ENCODE measurements at places on chromosomes 16 and 17.

DNA sequence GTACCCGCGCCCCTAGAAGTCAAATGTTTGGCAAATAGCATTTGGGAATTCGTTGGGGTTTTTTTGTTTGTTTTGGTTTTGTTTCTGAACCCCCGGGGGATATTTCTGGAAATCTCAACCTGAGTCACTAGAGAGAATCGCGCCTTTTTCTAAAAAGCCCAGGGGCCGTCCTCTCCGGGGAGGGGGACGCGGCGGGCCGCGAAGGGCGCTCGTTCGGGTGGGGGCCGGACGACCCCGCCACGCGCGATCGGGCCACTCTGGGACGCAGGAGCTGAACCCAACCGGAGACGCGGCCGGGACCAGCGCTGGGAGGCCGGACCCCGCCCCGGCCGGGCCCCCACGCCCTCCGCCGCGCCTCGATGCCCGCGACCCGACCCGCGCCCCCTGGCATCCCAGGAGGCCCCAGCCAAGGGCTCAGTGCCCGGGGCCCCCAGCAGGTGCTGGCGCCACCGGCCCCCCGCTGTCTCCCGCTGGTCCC lies 302 bp downstream of the LITAF start:
- no peak for DNase-seq

DNA sequence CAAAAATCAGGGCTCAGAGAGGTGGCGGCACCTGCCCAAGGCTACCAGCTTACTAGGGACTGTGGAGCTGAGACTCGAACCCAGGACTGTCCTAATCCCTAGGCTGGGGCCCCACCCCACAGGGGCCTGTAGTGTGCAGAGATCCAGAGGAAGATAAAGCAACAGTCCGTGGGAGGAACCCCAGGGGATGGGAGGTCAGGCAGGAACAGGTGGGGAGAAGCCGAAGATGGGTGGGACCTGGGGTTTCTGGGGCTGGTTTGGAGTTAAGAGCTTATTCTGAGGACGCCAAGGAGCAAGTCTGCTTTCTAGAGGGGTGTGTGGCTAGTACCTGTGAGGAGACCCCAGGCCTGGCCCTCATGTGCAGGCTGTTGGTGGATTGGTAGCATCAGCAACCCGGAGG lies 14.9 kb downstream of the C16orf74 start:
- DNase-seq: no peak

DNA sequence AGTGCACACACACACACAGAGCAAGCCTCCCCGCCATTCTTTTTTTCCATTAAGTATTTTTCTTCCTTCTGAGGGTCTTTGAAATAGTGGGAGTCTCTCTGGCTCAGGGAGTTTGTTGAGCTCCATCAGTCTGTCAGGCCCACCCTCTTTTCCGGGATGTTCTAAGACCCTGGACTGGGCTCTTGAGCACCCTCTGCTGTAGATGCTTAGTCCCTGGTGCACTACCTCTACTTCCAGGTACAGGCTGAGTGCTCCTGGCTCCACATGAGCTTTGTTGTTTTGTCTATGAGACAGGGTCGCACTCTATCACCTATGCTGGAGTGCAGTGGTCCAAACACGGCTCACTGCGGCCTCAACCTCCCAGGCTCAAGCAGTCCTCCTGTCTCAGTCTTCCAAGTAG lies 20.7 kb downstream of the LIMD2 start:
- DNase-seq: no peak

- no peak for DNase-seq
These were observed 20.2 kb downstream of the CDIPT start for GRCh38 chr16:29842732-29843346.

DNA sequence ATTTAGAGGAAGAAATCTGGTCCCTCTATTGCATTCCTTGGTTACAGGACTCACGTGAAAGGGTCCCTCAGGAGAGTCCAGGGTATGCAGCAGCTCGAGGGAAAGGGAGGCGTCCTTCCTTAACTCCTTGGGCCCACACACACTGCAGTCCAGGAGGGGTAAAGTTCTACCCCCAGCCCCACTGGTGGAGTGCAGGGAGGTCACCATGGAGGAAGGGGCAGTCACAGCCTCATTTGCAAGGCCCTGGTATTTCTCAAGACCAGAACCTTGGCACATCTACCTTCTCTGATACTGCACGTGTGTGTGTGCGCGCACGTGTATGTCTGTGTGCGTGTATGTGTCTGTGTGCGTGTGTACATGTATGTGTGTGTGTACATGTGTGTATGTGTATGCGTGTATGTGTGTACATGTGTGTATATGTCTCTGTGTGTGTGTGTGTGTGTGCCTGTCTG lies 11.1 kb downstream of the HIC1 start:
- no peak for DNase-seq

DNA sequence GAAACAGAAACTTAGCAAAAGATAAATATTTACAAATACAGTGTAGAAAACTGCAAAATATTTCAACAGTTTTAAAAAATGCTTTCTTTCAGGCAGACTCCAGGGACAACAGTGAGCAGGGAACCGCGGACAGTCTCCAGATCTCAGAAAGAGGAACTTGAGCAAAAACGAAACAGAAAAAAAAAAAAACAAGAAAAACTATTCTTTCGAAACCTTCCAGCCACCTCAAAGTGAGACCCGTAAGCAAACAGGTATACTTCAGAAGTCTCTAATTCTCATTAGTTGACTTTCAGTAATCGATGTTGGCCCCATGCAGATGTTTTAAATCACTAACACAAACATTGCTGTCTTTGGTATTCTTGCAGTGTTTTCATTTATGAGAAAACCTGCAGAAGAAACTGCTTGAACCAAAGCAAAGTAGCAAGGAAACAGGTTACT lies 15.7 kb upstream of the CCL1 start:
- no peak for DNase-seq

DNA sequence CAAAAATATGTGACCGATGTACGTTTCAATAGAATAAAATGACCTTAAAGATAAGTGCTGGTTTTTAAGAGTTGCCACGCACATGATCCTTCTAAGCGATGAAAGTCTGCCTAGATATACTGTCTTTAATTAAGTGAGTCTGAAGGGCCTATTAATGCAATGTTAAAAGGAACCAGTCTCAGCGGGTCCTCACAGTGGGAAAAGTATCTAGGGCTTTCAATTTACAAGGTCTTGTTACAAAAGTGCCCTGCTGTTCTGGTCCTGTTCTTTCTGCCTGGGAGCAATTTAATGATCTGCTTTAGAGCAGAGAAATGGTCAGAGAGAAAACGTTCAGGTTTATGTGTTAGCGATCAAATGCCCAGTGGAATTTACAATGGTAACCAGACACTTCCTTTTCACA lies 864.0 kb downstream of the KCNJ2 start:
- no peak for DNase-seq

GRCh38 chr17:41324180-41325075 lies 8.9 kb upstream of the KRTAP17-1 start:
- peak; percentile 23 for DNase-seq

DNA sequence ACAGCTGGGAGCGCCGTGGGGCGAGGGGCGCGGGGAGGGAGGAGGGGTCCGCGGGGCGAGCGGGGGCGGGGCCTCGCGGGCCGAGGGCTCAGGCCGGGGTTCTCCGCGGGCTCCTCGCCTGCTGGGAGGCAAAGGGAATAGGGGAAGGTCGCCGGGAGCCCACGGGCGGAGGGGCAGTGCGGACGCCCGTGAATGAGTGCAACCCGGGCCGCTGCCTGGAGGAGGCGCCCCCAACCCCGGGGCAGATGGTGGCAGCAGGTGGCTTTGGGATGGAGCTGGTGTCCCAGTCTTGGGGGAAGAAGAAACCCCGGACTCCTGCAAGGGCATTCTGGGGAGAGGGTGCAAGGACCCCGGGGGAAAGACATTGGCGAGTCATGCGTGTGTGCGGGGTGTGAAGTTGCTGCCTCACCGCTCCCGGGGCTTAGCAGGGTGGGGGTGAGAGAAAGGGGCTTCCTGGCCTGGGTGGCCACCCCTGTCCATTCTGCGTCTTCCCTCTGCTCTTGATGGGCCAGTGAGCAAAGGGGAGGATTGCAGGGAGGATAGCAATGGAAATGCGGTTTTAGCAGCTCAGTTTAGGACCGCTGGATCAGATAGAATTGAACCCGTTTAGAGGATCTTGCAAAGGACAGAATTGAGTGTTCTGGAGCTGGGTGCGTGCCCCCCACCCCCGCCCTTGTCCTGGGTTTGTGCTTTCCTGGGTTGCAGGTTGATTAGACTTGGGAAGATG lies 526 bp downstream of the KIAA0513 start:
- DNase-seq: peak; percentile 5

DNA sequence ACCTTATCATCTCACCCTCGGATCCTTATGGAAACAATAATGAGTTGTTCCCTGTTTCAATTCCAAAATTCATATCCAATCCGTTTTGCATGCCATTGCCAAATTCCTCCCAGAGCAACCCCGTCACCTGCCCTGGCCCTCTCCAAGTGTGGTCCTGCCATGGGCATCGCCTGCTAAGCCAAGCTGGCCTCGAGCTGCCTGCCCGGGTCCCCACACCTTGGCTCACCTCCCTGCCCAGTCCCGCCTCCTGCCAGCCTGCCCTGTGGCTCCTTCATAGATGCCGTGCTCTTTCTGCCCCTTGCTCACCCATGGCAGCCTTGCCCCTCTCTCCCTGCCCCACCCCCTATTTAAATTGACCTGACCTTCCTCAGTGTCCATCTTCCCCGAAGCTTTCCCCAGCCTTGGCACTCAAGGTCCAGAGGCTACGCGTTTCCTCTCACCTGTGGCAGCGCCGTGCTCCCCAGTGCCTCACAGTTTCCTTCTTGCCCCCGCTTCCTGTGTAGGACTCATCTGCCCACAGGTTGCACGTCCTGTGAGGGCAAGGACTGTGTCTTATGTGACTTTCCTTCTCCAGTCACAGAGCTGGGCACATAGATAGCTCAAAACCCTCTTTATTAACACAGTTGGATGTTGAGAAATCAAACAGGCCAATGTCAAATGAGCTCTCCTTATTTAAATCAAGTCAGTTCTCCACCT lies 12.7 kb downstream of the MAPT start:
- no peak for DNase-seq

DNA sequence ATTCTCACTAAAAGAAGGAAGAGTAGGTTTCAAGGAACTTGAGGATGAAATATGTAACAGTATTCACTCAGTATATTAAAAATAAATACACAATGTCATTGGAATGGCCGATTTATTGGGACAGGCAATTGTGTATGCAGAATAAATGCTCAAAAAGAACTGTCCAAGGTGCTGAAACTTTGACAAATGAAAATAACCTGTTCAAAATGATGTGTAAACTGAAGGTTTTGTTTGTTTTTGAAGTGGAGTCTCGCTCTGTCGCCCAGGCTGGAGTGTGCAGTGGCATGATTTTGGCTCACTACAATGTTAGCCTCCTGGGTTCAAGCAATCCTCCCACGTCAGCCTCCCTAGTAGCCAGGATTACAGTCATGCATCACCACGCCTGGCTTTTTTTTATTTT lies 318.7 kb upstream of the RBFOX1 start:
- no peak for DNase-seq

DNA sequence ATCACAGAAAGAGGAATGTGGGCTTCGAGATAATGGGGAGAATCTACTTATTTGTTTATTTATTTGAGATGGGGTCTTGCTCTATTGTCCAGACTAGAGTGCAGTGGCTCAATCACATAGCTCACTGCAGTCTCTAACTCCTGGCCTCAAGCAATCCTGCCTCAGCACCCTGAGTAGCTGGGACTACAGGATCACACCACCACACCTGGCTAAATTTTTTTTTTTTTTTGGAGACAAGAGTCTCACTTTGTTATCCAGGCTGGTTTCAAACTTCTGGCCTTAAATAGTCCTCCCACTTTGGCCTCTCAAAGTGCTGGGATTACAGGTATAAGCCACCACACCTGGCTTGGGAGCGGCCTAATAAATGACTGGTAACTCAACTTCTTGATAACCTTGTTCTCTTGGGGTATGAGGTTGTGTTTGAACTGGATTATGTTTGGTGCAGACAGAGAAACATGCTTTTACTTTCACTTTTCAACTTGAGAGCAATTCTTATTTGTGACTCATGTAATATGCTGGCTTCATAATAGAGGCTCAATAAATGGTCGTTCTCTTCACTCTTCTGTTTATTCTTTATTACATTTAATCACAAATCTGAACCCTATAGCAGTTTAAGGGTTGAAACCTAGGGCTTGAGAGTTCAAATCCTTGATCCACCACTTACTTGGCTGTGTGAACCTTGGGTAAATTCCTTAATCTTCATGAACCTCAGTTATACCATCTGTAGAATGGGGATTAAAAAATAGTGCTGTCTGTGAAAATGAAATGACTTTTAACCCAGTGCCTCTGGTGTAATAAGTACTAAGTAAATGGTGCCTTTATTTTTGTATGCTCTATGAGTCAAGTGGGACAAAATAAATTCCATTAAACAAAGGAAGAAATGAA lies 129.1 kb upstream of the HS3ST2 start:
- no peak for DNase-seq

GRCh38 chr17:309361-309888 lies 43.2 kb downstream of the RPH3AL start:
- no peak for DNase-seq

DNA sequence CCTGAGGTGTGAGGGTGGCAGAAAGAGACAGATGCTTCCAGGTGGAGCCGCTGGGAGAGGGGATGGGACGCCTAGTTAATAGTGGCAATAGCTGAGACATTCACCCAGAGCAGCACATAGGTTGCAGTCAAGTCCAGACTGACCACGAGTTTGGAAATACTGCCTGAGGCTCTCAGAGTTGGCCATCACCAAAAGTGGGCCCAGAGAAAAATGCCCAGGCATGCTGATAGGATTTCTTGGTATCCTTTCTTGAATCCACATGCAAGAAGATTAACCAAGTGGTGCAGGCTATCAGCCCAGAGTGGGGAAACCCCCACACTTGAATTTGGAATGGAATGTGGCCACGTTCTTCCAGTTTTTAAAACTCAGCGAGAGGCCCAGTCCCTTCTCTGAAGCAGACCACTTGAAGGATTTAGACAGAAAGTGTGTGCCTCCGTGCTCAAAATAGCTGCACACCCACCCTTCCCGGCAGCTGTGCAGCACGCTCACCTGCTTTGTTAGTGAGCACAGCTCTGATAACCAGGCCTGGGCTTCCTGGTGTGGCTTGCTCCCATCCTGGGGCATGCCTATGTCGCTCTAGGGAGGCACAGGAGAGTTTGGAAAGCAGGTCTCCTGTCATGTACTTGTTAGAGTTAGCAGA lies 35.7 kb downstream of the PLD6 start:
- DNase-seq: no peak

- DNase-seq: peak; percentile 18
These were observed 5.8 kb upstream of the ZDHHC7 start for GRCh38 chr16:85017151-85017550.

DNA sequence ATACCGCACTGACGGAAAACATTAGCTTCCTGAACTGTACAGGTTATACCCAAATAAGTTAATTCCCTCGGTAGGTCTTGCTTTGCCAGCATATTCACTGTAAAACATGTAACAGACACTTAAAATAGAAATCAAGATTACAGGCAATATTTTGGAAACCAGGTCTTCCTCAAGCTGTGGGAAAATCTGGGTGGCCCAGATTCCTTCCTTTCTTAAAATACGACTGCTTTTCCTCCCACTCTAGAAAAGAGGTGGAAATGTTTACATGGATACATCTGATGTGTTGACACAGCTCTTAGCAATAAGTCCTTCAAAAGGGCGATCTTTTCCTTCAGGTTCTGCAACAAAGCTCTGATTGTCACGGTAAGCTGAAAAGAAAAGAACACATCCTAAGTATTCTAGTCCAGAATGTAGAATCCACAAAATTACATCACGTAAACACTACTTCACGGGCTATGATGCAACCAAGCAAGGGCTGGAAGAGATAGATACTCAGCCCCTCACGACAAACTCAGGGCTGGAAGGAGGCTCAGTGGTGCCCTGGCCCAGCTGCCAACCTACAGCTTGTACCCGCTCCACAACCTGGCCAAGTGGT lies 18.4 kb downstream of the STX8 start:
- no peak for DNase-seq

Measured in CD4-positive, alpha-beta T cell treated with Interleukin-21 for 1 hour (primary cell).